ENCODE measurements at places on chromosomes 3 and 15.

GRCh38 chr3:111081008-111081545 lies 9.5 kb downstream of the NECTIN3 start:
- DNase-seq = no peak

DNA sequence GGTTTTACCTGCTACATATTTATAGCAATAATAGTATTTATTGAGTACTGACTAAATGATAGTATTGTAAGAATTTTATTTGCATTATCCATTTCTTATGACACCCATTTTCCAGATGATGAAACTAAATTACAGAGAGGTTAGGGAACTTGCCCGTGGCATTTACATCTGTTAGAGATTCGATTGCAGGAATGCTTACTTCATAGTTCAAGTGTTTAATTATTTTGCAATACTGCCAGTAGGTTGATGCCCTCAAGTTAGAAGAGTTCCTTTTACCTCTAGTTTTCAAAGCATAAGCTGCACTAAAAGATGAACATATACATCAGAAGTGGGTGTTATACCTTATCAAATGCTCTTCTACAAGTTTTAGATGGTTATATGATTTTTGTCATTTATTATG lies 362.8 kb upstream of the RGMA start:
- no peak for DNase-seq

GRCh38 chr15:57534281-57534680 lies 57.4 kb upstream of the MYZAP start:
- no peak for DNase-seq

DNA sequence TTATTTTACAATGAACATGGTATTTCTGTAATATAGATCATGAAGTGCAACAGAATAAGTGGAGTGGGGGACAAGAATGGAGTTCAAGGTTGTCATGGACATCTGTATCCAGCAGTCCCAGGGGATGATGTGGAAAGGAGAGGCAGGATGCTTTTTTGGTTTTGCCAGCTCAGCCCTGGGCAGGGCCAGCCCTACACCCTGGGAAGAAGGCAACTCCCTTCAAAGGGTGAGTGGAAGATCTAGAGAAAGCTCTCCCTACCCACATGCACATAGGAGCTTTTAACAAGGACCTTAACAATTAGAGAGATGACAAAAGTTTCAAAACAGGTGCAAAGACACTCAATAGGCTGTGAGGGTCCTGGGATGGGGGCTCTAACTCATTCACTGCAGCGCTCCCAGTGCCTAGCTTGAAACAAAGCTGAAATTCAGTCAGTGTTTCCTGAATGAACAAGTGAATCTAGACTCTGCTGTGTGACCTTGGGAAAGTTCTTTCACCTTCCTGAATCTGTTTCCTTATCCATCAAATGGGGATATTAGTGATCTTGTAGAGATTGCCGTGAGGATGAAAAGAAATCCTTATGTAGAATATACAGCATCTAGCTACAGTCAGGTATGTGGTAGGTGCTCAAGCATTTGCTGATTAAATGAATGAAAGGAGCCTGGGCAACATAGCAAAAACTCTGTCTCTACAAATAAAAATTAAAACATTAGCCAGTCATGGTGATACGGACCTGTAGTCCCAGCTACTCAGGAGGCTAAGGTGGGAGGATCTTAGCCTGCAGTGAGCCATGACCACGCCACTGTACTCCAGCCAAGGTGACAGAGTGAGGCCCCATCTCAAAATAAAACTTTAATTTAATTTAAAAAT lies 14.3 kb downstream of the BHLHE40 start:
- no peak for DNase-seq

DNA sequence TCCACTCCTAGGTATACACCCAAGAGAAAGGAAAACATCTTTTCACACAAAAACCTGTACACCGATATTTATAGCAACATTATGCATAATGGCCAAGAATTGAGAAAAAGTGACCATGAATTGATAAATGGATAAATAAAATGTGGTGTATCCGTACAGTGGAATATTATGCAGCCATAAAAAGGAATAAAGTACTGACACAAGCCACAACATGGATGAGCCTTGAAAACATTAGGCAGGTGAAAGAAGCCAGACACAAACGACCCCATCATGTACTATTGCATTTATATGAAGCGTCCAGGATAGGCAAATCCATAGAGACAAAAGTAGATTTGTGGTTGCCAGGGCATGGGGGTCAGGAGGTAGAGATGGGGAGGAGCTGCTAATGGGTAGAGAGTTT lies 64.2 kb upstream of the SLC6A6 start:
- DNase-seq = no peak

DNA sequence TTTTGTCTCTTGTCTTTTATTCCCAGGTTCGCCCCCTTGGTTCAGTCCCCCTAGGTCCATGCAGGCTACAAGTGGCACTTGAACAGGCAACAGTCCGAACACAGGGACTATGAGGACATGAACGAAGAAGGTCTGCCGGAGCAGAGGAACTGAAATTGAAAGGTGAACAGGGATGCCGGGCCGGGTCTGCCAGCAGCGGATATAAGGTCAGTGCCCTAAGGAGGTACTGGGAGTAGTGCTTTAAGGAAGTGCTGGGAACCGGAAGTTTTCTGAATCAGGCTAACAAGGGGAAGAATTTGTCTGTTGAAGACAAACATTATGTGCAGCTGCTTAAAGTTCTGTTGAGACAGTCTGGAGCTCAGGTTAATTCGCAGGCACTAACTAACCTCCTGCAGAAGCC lies 46.8 kb downstream of the LSM3 start:
- DNase-seq = no peak

DNA sequence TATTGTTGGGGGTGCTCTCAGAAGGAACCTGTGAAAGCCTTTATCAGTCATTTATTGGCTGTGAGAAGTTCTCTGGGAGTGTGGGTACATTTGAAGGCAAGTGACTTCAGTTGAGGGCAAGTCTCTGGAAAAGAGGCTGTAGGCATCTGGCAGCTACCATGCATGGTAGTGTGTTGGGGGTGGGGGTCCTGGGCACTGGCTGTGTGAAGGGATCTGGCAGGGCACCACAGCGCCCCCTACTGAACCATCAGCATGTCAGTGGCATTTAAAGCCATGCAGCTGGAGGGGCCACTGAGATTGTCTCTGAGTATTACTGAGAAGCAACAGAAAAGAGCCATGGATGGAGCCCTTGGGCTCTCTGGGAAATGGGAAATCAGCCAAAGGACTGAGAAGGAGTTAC lies 30.6 kb downstream of the CRTAP start:
- DNase-seq = no peak

DNA sequence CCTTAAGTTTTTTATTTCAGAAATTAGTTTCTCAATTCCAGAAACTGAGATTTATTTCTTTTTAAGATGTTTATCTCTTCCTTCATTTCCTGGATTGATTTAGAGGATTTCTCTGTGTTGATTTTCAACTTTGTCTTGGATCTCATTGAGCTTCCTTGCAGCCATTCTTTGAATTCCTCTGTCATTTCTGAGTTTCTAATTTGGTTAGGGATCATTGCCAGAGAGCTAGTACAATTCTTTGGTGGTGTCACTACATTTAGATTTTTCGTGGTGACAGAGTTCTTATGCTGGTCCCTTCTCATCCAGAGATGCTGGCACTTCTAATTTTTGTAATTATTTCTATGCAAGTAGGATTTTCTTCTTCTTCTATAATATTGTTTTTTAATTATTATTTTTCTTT lies 691.1 kb upstream of the NAALADL2 start:
- DNase-seq = no peak

DNA sequence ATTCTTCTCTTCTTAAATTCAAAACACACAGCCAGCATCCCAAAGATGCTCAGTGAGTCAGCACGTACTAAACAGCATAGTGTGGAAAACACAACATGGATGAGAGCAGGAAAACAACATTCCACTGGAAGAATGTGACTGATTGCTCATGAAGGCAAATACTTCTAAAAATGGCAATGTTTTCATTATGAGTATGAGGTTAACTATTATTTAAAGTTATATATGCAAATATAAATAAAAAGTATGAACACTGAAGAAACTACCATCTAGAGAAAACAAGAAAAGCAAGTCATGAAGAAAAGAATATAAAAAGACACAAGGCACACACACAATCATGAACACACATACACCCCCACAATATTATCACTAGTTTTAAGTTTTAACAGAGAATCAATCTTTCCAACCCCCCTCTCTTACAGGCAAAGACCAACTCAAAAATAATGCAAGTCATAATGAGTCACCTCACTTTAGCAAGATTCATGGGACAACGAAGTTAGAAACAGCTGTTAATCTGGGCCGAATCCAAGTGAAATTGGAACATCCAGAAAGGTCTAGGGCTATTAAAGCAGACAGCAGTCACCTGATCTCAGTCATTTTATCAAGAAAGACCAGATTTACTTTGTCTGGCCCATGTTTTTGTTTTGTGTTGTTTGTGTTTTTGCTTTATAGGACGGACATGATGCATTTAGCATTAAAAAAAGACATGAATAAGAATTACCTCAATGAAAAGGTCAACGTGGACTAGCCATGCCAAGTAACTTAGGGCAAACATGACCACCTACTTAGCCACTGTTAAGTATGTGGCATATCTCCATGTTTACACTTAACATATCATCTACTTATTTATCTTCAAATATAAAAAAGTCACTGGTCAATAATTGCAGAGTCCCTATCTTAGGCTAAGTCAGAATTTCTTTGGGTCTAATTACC lies 18.1 kb downstream of the GBE1 start:
- no peak for DNase-seq

DNA sequence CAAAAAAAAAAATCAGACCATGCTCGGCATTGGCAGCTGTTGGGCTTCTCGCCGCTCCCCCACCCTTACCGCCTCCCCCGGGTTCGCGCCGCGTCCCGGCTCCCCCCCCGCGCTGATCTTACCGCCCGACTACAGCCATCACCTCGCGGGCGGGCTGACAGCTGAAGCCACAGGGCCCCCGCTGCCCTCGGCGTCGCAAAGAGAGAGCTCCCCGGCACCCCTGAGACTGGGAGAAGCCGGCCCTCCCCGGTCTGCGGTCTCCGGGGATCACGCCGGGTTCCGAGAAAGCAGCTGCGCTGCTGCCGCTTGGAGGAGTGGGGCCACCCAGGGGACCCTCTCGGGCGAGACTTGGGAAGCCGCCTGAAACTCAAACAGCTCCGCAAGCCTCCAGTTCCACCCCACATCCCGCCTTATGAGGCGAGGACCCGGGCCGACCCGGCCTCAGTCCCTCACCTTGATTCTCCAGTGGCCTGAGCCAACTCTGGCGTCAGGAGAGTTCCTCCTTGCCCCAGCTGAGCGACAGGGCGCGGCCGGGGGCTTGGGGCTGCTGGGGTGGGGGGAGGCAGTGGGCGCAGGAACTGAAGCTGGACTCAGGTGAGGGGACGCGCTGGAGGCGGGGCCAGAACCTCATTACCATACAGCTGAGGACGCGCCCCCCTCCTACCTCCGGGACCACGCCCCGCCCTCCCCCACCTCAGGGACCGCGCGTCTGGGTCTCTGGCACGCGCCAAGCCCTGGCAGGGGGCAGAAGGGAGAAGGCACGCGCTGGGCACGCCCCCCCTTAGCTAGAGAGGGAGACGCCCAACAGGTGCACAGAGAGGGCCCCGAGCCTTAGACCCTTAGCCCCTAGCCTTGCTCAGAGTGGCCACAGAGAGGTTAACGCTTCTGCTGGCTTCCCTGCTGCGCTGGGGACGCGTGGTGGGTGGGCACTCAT lies 1.0 kb upstream of the DLL4 start:
- DNase-seq = no peak

DNA sequence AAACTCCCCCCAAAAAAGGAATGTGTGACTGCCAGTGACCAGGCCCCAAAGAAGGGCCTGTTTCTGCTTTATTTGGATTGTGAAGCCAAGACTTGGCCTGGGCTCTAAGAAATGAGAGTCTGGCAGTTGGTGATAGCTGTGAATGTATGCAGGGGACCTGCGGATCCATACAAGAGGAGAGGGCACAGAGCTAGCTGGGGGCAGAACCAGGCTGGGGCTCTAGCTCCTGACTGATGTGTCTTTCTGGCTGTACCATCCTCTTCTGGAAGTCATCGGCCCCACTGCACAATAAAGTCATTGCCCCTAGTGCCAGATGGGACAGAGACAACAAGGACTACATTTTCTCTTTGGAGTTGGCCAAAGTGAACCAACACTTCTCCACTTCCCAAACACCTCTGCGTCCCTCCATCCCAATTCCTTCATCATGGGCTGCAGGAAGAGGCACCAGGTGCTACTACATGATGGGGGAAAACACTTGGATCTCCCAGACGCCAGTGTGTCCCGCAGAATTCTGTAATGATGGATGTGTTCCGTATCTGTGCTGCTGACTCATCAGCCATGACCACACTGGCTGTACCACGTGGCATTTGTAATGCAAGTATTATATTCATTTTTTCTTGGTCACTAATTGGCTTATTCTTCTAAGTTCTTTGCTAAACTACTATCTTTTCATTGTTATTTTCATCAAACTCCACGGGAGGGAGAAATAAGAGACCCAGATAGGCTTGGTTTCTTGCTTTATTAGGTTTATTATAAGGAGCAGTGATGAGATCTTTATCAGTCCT lies 1.7 kb upstream of the PLA2G4F start:
- no peak for DNase-seq

DNA sequence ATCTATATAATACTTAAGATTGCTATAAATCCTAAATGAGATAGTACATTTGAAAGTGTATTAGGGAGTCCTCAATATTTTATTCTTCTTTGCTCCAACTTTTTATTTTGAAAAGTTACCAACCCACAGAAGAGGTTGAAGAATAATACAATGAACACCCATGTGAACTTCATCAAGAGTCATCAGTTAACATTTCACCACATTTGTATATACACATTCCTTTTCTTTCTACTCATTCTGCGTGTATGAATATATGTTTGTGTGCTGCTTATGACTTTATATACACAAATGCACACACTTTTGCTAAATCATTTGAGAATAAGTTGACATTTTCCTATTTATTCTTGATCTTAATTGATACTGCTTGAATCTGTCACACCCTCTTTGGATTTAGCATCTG lies 193.3 kb upstream of the CGNL1 start:
- no peak for DNase-seq

- no peak for DNase-seq
Observed at GRCh38 chr3:150411546-150411945, 3.4 kb downstream of the TSC22D2 start.

DNA sequence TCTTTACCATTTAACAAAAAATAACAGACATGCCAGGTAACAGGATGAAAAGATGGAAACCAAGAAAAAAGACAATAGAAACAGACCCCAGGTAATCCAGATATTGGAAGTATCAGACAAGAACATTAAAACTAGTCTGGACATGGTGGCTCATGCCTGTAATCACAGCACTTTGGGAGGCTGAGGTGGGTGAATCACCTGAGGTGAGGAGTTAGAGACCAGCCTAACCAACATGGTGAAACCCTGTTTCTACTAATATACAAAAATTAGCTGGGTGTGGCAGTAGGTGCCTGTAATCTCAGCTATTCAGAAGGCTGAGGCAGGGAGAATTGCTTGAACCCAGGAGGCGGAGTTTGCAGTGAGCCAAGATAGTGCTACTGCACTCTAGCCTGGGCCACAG lies 40.6 kb downstream of the ACAD9 start:
- no peak for DNase-seq

- DNase-seq = no peak
Observed at GRCh38 chr3:44782891-44783290, 21.3 kb downstream of the KIF15 start.

- no peak for DNase-seq
Observed at GRCh38 chr3:11539677-11540076, 104.0 kb downstream of the VGLL4 start.
